ENCODE measurements at places on chromosomes 7 and 10. TPM values are rescaled to one million over a fixed set of nuclear protein-coding genes. Genes with fewer than 3 reads are reported as not detected.

- DNase-seq, result no peak
Observed at GRCh38 chr7:44280636-44280992, 44.8 kb downstream of the CAMK2B start.

GRCh38 chr10:51386248-51386885, 312.1 kb downstream of the PRKG1 start:
- no peak for DNase-seq

DNA sequence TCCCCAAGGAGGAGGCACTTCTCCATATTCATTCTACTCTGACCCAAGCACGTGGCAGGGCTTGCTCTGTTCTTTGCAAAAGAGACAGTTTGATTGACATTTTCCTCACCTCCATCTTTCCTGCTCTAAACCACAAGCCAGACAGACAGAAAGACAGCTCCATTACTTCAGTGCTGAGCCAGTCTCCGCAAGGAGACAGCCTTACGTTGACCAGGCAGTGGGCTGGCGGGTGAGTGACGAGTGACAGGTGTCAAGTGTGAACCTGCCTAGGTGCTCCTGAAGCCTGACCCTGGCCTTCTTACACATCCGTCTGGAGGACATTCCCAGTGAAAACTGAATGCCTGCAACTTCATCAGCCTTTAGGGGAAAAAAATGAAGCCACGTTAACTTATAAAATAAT, 314.6 kb downstream of the TNS3 start:
- DNase-seq, result no peak

DNA sequence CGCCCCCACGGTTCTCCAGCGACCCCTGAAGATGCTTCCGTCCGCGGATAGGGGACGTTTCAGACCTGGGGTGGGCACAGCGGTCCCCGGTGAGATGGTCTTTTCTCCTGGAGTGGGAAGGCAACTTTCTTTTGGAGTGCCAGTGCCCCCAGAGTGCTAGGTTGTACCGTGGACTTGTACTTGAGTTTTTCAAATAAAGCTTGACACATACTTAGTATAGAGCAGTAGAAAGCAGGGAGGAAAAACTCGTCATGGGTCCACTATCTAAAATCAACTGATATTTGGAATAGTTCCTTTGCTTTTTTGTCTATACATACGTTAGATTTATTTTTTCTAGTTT, 28.4 kb downstream of the RBM20 start:
- no peak for DNase-seq

The PLEKHS1 gene
- total RNA-seq, result 2.2 TPM

DNA sequence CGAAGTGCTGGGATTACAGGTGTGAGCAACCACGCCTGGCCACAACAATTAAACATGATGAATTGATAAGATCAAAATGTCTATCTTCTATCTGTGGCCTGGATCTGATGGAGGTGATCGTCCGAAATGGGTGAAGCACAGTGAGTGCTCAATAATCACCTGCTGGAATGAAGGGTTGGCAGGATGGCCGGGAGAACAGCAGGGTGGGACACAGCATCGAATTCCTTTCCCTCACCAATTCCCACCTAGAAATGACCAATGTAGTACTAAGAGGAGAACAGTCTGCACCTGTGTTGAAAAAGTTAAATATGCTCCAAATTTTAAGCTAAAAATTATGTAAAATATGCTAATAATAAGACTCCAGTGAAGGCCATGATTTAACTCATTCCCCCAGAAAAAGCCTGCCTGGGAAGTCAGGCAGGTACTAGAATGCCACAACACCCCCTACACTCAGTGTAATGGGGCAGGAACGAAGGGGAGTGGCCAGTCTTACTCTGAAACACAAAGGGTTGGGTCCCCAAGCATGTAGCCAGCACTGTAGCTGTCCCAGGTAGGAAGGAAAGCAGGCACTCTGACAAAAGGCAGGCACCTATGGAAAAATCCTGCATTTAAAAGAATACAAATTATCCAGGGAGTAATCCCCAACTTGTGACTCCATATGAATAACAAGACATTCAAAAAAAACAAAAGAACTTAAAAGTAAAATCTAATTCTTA, 110.3 kb downstream of the VPS41 start:
- no peak for DNase-seq

DNA sequence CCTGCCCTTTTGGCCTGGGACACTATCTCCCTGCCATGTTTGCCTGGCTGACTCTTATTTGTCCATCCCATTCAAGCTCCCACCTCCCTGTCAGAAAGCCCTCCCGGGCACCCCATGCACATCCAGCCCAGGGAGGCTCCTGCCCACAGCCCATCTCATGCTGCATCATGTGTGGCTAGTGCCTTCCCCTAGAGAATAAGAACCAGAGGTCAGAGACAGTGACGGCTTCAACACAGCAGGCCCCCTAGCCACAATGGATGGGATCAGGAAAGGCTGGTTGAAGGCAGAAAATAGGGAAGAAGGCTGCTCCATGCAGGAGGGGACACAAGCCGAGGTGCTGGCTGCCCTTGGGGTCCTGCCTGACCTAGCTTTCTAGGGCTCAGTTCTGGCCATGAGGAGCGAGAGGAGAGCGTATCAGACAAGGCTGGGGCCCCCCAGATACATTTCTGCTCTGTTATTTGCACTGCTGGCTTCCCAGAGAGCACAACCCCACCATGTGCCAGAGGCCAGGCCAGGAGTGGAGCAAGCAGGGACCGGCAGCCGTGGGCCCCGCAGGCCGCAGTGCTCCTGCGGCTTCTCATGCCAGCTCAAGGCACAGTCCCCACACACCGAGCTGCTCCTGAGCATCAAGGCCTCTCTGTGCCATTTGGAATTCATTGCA, 161.1 kb upstream of the ZMIZ1 start:
- no peak for DNase-seq

Measured in umbilical cord (tissue), 2 donors.